ENCODE measurements at places on chromosomes 2 and 18. TPM values are rescaled to one million over a fixed set of nuclear protein-coding genes. Genes with fewer than 3 reads are reported as not detected.

Gene VWC2L
- polyA plus RNA-seq = not detected

GRCh38 chr18:43389163-43389562 is 111.9 kb upstream of the SYT4 start:
- no peak for DNase-seq

GRCh38 chr2:105674859-105675541 is 69.7 kb upstream of the NCK2 start:
- no peak for DNase-seq

DNA sequence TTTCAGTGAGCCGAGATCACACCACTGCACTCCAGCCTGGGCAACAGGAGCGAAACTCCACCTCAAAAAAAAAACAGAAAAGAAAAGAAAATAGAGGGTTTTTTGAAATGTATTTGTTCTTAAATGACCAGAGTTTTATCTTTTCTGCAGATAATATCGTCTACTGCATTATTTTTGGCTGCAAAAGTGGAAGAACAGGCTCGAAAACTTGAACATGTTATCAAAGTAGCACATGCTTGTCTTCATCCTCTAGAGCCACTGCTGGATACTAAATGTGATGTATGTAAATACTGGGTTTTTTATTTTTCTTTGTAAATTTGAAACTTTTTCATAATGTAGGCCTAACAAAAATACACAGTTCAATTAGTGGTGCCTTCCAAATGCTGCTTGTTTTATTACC is 18.1 kb downstream of the CCNT2 start:
- no peak for DNase-seq

Data from aorta (tissue), 5 donors.